Hepatocyte (in vitro differentiated cells): ENCODE measurements at places on chromosomes 4 and X. TPM values are rescaled to one million over a fixed set of nuclear protein-coding genes. Genes with fewer than 3 reads are reported as not detected.
A peak's percentile ranks its signal among the peaks of the same experiment; 100 is the strongest.

The RPL39 gene
- 6,564 and 8,635 TPM in 2 replicates for total RNA-seq

The GAGE2A gene
- total RNA-seq = not detected in 2 replicates

The EFHC2 gene
- 1.8 and 3.7 TPM in 2 replicates for total RNA-seq

The P2RY8 gene
- 0.07 TPM in 1 of 2 replicates, not detected in the other for total RNA-seq

The ARSJ gene
- 13.8 TPM in 2 replicates for total RNA-seq

The ADH1A gene
- 37.6 and 39.0 TPM in 2 replicates for total RNA-seq

The SSX2 gene
- not detected in 2 replicates for total RNA-seq

The NKRF gene
- total RNA-seq = 5.8 and 9.0 TPM in 2 replicates

The MAML3 gene
- 8.7 and 11.2 TPM in 2 replicates for total RNA-seq

GRCh38 chrX:19758539-19758938, 128.9 kb downstream of the SH3KBP1 start:
- H3K4me3 ChIP-seq = no peak overlapping the region
- H3K36me3 ChIP-seq = no peaks in the 10 kb centered on the region
- peak overlapping the region; percentile 15 for H3K27ac ChIP-seq
- H3K27me3 ChIP-seq = no peaks in the 10 kb centered on the region
- no peaks in the 10 kb centered on the region for H3K4me1 ChIP-seq
- no peak for DNase-seq

DNA sequence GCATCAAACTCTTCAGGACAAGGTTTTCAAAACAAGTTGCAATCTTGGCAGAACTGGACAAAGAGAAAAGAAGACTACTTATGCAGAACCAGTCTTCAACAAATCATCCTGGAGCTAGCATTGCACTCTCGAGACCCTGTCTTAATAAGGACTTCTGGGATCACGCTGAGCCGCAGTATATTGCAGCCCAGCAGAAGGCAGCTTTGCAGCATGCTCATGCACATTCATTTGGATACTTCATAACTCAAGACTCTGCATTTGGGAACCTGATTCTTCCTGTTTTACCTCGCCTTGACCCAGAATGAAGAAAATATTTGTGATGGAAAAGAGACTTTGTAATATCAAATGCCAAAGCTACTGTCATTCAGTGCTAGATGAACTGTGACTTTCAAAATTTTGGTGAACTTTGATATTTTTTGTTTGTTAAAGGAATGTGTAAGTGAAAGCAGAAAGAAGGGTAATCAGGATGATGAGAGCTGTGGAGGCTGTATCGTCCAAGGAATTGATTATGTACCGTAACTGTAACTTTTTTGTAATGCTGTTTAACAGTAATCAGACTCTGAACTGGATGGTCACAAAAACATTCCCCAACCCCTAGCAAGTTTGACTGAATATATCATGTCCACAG, 27.2 kb downstream of the HSPA4L start:
- no peaks in the 10 kb centered on the region for H3K4me1 ChIP-seq

DNA sequence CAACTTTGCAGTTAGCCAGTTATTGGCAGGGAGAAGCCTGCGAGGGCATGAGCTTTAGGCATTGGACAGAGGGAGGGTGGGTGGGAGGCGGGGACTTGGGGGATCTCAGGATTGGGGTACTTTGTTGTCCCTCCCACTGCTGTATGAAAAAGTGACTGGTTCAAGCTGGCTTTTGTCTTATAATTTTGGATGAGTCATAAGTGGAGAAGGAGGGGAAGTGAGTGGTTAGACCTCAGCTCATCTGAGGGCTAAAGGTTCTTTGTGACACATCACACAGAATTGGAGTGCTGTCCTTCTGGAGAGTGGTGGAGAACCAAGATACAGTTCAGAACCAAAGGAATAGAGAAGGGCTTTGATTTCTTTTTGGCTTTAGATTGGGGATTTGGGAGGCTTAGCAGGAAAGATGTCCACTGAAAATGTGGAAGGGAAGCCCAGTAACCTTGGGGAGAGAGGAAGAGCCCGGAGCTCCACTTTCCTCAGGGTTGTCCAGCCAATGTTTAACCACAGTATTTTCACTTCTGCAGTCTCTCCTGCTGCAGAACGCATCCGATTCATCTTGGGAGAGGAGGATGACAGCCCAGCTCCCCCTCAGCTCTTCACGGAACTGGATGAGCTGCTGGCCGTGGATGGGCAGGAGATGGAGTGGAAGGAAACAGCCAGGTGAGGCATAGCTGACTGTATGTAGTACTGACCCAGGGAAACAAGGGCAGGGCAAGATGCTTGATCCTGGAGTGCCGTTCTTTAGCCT, at the start of gene SLC4A4:
TSS of gene SLC4A4 (plus strand) at position 175 of the 748 bp plus-strand sequence.
- DNase-seq = no peak
- H3K27ac ChIP-seq = no peak within 1 kb of the TSS
- no peaks in the 10 kb centered on the region for H3K36me3 ChIP-seq
- H3K27me3 ChIP-seq = no peaks in the 10 kb centered on the region

- H3K4me3 ChIP-seq = peak overlapping the region; percentile 61
- H3K4me1 ChIP-seq = no peaks in the 10 kb centered on the region
- no peaks in the 10 kb centered on the region for H3K27me3 ChIP-seq
- no peaks in the 10 kb centered on the region for H3K36me3 ChIP-seq
- H3K27ac ChIP-seq = peak overlapping the region; percentile 97
Measured at GRCh38 chr4:169612871-169613859, 782 bp upstream of the NEK1 start.

- DNase-seq = peak; percentile 80
- H3K27ac ChIP-seq = no peak overlapping the region
- no peaks in the 10 kb centered on the region for H3K4me1 ChIP-seq
- H3K27me3 ChIP-seq = no peaks in the 10 kb centered on the region
- no peak overlapping the region for H3K4me3 ChIP-seq
Measured at GRCh38 chr4:139603576-139604410, 47.8 kb upstream of the SETD7 start.

DNA sequence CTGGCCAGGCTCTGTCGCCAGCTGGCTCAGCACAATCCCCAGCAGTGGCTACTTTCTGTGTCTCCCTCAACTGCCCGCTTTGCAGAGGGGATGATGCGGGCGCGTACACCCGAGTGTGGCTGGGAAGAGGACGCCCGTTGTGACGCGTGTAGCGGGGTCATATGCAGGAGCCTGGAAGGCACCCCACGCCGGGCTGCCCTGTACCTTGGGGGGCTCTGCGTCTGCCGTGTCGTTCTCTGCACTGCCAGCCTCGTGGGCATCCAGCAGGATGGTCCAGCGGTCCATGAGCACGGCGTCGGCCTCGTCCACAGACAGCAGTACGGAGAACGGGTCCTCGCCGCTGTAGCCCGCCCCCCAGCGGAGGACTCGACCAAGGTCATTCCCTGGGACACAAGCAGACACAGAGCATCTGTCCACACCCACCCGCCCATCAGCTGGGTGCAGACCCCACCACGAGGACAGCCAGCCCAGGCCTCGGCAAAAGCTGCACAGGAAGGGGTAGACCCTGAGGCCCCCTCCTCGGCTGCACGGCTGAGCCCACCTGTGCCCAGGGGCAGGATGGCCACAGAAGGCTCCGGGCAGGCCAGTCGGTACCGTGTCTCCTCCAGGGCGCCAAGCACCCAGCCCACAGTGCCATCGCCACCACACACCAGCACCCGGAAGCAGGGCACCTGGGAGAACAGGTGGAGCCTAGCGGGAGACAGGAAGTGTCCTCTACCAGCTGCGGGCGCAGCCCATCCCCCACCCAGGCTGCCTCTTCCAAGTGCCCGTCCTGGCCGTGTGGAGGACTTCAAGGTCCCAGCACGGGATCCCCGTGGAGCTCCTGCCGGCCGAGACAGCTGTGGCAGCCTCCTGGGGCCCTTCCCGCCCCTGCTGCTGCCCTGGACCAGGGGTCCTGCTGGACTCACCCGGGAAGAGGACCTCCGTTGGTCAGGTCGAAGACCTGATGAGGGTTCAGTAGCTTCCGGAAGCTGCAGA, 10.8 kb downstream of the DGKQ start:
- H3K27me3 ChIP-seq = no peaks in the 10 kb centered on the region
- no peak overlapping the region for H3K27ac ChIP-seq
- no peak overlapping the region for H3K4me3 ChIP-seq
- no peak for DNase-seq
- H3K4me1 ChIP-seq = no peaks in the 10 kb centered on the region

- no peak for DNase-seq
- no peaks in the 10 kb centered on the region for H3K36me3 ChIP-seq
- H3K27me3 ChIP-seq = no peaks in the 10 kb centered on the region
- no peak overlapping the region for H3K4me3 ChIP-seq
Measured at GRCh38 chr4:48324281-48324680, 17.0 kb upstream of the SLAIN2 start.

DNA sequence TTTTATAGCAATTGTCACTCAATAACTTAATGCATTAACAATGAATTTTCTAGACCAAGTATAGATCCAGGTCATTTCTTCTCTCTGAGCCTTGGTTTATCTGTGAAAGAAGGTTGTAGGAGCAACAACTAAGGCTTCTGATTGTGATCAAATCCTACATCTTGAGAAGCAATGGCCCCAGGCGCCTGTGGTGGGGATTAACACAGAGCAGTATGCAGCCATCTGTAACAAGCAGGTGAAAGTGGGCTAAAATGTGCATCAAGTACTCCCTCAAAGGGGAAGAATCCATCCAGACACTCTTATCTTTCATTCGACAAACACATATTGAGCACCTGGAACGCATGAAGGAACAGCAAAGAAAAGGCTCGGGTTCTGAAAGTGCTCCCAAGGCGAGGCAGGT, 19.1 kb upstream of the SETD7 start:
- H3K4me3 ChIP-seq = no peak overlapping the region
- H3K4me1 ChIP-seq = no peaks in the 10 kb centered on the region
- H3K36me3 ChIP-seq = no peaks in the 10 kb centered on the region
- H3K27me3 ChIP-seq = no peaks in the 10 kb centered on the region
- H3K27ac ChIP-seq = no peak overlapping the region
- no peak for DNase-seq

GRCh38 chr4:109325698-109326097, 23.2 kb upstream of the COL25A1 start:
- no peaks in the 10 kb centered on the region for H3K36me3 ChIP-seq
- DNase-seq = no peak
- no peak overlapping the region for H3K27ac ChIP-seq
- no peaks in the 10 kb centered on the region for H3K4me1 ChIP-seq
